ENCODE measurements at places on chromosomes 4 and X.

DNA sequence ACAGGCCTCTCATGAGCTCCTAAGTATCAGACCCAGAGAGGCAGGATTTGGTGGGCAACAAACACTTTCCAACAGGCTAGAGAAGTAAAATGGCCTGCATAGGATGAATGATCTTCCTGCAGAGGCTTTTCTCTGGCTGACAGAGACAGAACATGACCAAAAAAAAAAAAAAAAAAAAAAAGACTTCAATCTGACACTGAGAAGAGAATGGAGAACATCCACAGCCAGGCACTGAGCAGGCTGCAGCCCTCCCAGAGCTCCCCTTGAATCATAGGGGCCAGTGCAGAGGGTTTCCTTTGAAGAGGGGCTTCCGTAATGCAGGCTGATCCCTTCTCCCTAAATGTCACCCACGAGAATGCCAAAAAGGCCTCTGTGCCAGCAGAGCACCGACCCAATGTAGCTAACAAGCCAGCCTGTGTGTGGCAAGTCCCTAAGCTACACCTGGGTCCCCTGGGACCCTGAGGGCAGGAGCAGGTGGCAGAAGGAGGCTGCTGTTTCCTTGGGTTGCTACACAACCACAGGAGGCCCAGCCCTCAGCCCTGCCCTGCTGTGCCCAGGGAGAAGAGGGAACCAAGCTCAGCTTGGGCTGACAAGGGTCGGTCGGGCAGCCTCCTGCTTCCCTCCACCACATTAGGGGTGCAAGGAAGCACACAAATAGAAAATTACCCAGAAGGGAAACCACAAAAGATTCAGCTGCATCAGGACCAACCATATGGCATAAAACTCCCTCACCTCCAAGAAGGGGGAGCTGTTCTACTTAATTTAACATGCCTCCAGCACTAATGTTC, 55.6 kb downstream of the MAP7D2 start:
- DNase-seq, result no peak

- no peak for DNase-seq
These were observed 2.4 kb downstream of the C4orf46 start for GRCh38 chr4:158669310-158669709.

- no peak for DNase-seq
These were observed 1522.8 kb upstream of the PABPC4L start for GRCh38 chr4:135724421-135724820.

DNA sequence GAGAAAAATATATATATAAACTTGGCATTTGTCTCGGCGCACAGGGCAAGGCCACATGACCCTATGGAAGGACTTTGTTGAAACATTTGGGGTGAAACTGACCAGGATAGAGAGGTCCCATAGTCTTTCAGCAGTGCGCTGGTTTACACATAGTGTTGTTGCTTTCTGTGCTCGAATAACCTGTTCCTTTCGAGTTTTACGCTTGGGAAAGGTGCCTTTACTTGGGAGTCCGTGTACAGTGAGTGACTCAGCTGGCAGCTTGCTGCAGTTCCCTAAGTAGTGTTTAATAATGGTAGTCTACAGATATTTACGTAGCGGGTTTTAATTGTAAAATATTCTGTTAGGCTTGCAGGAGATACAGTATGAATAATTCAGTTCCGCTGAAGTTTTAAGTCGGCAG, 578 bp downstream of the APOOL start:
- no peak for DNase-seq

DNA sequence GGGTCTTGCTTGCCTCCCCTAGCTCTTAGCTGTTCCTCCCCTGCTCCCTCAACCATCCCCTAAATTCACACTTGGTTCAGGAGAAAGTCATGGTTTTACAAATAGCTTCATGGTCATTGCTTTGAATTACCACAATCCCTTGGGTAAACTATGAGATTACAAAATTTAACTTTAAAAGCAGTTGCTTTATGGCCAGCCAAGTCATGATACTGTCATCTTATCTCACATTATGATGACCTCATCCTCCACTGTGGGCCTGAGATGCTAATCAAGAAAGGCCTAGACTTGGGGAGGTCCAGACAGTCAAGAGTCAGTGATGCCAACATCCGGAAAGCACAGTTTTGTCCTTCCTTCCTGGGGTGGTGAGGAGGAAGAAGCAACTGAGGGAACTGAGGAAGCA, 10.5 kb upstream of the FGF16 start:
- no peak for DNase-seq

GRCh38 chr4:68655764-68656444, 14.5 kb downstream of the UGT2B15 start:
- DNase-seq, result no peak

- no peak for DNase-seq
These were observed 25.8 kb upstream of the RPL39 start for GRCh38 chrX:119817130-119817690.

DNA sequence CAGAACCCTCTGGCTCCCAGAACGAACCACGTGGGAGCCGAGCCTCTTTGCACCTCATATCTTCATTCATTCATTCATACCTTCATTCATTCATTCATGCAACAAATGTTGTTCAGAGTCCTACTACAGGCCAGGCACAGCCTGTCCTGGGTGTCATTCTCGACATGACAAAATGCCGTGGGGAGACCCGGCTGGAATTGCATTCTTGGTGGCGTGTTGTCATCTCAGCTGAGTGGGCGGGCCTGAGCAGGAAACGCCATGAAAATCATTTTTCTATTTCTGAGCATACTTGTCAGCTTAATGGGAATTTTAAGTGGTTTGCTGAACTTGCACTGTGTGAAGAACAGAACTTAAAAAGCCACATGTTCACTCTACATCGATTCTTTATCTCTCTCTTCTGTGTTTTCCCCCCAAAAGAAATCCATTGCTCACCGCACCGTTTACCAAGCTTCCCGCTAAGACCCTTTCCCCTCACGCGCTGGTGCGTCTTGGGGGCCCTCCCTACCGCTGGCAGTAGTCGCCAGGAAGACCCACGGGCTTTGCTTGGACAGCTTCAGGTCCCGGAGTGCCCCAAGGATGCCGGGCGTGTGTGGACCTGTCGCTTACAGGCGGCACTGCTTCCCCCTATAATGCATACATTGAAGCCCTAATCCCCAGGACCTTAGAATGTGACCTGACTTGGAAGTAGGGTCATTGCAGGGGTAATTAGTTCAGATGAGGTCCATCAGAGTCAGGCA, 41.6 kb upstream of the HMX1 start:
- no peak for DNase-seq

DNA sequence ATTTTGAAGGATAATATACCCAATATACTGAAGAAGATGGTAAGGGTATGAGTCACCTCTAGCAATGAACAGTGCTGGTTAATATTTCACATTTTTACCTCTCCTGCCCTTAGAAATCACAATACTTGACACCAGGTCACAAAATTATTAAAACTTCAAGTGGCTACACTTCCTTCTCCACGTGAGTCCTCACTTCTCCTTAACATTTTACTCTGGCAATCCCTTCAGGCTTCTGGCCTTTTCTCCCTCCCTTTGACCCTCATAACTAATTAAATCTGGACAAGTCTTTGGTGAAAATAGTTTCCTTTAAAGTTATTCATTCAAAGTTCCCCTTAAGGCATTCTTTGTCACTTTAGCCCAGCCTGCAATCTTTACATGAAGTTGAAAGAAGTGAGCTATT, 190.4 kb downstream of the UNC5C start:
- DNase-seq, result no peak

DNA sequence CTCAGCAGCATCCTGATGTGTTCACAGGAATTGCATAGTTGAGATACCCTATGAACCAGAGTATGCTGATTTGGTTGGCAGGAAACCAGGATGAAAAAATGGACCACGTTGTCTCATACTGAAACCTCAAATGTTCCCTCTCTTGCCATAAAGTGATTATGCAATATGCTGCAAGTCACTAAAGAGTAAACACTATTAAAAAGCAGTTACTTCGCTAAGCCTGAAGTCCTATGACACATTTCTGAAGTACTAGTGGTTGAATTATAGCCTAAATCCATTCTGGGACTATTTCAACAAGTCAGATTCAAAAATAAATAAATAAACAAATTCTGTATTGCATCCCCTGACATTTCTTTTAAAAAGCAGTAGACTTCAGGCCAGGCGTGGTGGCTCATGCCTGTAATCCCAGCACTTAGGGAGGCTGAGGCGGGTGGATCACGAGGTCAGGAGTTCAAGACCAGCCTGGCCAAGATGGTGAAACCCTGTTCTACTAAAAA, 106.0 kb upstream of the NAP1L5 start:
- DNase-seq, result no peak

DNA sequence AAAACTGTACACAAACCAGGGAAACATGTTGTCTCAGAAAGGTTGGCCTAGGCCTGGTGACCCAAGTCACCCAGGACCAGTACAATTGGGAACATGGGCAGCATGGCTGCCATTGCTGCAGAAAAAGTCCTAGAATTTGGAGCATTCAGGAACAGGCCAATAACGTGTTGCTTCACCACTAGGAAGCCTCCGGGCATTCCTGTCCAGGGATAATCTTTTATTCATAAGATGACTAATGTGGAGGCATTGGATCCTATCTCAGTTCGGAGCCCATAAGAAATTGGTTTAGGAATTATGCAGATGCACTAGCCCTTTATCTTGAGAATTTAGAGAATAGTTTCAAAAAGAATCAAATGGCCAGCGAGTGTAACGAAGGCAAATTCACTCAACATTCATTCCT, 242.8 kb upstream of the NDST4 start:
- DNase-seq, result no peak

- DNase-seq, result no peak
These were observed 191.0 kb downstream of the CCSER1 start for GRCh38 chr4:90318193-90318592.

DNA sequence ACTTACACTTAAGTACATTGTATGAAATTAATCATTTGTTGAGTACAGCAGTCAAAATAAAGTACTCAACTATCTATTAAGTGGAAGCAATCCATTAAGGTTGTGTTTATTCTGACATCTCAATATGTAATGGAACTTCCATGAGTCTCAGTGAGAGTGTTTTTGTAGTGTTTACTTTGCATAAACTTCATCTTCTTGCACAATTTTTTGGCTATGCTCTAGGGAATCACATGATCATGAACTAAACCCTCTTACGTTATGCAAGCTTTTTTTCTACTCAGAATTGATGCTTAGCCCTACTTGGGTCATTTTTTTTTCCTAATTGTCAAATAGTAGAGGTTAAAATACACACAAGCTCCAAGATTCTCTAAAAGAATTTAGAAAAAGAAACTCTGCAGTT, 21.1 kb upstream of the PIGA start:
- no peak for DNase-seq

- no peak for DNase-seq
These were observed 90.7 kb upstream of the PDHA2 start for GRCh38 chr4:95749204-95749603.

- no peak for DNase-seq
These were observed 117.9 kb downstream of the PDHA2 start for GRCh38 chr4:95957759-95958158.

DNA sequence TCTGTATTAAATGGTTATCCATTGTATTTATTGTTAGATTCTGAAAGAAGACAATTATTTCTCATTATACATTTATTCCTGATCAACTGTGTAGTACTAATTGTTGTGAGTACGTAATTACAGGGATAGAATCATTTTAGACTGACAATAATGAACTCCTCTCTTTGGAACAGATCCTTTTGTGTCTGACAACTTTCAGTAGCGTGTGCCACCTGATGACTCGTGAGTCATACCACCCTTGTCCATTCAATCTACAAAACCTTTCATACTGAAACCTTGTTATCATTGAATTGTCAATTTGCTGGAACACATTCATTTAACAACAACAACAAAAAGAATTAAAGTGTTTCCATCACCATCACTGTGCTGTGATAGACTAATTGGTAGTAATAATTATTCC, 602.7 kb upstream of the PCDH7 start:
- DNase-seq, result no peak

DNA sequence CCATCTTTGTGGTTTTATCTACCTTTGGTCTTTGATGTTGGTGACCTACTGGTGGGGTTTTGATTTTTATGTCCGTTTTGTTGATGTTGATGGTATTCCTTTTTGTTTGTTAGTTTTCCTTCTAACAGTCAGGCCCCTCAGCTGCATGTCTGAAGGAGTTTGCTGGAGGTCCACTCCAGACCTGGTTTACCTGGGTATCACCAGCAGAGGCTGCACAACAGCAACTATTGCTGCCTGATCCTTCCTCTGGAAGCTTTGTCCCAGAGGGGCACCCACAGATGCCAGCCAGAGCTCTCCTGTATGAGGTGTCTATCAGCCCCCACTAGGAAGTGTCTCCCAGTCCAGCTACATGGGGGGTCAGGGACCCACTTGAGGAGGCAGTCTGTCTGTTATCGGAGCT, 199.3 kb upstream of the WDFY3 start:
- DNase-seq, result no peak

DNA sequence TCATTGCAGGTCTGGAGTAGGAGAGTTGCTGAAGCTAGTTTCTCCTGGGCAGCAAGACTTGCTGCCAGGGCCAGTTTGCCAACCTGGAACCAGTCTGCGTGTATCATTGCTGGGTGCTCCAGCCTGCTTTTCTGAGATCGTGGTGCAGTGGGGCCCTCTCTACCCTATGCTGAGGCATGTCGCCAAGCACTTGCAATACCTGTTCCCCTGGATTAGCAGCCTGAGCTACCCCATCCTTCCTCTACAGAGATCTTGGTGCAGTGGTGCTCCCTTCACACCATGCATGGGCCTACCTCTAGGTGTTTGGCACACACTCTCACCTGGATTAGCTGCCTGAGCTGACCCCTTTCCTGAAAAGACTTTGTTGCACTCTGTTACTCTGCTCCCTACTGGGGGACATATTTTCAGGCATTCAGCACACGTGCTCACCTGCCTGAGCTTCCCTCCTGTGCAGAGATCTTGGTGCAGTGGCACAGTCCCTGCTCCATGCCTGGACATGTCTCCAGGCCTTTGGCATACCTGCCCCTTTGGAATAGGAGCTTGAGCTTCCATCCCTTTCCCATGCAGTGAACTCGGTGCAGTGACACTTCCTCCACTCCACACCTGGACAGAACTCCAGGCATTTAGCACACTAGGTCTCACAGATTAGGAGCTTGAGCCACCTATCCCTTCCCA, 133.7 kb upstream of the CXCL13 start:
- DNase-seq, result no peak

GRCh38 chr4:116539744-116540143, 545.6 kb downstream of the TRAM1L1 start:
- no peak for DNase-seq

Data from iPS DF 19.7 (cell line).